Fibroblast of skin of abdomen (primary cell): ENCODE measurements at places on chromosomes 13 and 19.

DNA sequence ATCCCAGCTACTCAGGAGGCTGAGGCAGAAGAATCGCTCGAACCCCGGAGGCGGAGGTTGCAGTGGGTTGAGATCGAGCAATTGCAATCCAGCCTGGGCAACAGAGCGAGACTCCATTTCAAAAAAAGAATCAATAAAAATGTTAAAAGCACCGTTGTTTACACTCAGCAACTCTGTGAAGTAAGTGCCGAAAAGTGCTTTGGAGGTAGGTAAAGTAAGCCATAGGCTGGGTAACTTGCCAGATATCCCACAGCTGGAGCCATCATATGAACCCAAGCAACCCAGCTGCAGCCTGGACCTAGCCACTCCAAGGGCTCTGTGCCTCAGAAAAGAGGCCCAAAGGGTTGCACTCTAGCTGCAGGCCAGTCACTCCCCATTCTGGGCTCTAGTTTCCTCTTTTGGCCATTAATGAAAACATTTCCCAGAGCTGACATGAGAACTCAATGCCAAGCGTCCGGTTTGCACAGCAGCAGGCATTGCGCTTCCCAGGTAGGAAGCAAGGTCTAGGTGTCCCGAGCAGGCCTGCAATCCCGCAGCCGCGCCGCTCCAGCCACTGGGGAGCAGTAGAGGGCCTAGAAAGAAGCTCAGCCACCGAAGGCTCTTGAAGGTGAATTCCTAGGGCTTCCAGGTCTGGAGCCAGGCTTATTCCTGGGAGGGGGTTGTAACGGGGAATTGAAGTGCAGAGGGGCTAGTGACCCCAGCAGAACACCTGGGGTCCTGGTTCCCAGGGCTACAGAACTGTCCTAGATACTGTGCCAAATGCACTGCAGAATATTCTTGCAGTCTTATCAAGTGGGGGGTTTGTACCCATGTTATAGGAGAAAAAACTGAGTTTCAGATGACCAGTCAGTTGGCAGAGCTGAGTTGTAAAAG, 4.1 kb upstream of the CD79A start:
- DNase-seq: peak; percentile 53

- DNase-seq: no peak
Observed at GRCh38 chr13:30121666-30122065, 185.7 kb downstream of the KATNAL1 start.

GRCh38 chr13:97944396-97945029, 9.0 kb upstream of the IPO5 start:
- peak; percentile 34 for DNase-seq

DNA sequence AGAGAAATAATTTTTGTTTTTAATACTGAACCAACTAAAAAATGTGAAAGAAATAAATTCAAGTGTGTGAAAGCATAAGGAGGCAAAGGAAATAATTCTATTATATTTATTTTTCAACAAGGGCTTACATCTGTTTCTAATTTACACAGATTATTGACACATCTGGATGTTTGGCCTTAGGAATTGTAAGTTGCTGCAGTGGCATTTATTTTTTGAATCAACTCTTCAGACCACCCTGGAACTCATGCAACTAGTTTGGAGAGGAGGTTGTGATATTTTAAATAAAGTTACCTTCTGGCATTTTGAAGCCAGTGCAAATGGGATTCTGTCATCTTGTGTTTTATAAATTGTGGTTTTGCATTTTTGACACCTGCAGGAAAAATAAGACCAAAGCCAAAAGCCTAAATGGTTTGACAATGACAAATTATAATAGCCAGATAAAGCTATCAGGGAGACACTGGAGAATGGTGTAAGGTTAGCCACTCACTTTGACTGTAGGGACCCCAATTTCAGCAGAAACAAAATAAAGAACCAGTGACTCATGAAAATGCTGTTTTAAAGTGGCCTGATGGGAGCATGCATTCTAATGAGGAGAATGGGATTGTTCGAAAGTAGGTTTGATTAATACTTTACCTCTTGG, 192.9 kb downstream of the KLF5 start:
- peak; percentile 59 for DNase-seq

DNA sequence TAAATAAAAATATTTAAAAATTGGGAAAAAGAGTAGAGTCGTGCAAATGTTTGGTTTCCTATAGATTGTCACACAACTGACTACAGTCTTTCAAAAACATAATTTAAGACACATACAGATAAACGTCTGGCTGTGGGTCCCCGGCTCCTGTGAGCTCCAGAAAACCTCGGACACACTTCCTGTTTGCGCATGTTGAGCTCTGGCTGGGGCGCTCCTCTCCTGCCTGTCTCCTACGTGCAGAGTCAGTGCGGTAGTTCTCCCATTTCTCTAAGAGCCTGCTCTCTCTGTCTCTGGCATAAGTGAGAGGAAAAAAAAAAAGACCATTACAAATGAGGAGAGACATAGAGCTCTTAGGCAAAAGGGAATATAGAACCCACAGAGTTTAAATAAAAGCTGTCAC, 128.2 kb upstream of the OBI1 start:
- no peak for DNase-seq

DNA sequence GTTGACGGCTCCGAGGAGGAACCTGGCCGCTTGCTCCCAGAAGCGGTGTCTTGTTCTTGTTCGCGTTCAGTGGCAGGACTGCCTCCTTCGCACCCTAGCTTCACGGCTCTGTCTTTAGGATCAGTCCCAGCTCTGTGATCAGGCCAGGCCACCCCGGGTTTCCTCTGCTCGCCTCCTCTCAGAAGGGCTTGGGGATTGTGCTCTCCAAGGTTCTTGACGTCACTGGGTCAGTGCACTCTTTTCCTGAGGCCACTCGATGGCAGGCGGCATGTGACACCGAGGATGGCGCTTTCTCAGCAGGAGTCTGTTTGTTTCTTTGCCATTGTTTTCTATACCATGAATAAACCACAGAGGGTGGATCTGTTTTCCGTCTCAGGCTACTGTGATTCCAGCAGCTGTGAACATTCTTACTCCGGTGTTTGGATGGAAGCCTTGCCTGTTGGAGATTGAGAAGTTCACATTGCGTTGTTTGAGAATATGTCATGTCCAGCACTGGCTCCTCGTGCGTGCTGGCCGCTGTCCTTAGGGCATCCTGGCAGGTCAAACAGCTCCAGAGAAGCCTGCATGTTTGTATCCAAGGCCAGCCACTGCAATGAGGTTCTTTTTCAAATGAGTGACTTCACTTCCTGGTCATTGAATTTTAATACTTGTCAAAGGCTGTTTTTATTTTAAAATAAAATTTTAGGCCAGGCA, 44.5 kb downstream of the SLC7A9 start:
- no peak for DNase-seq

GRCh38 chr19:10768936-10769335, 51.1 kb downstream of the DNM2 start:
- DNase-seq: no peak

DNA sequence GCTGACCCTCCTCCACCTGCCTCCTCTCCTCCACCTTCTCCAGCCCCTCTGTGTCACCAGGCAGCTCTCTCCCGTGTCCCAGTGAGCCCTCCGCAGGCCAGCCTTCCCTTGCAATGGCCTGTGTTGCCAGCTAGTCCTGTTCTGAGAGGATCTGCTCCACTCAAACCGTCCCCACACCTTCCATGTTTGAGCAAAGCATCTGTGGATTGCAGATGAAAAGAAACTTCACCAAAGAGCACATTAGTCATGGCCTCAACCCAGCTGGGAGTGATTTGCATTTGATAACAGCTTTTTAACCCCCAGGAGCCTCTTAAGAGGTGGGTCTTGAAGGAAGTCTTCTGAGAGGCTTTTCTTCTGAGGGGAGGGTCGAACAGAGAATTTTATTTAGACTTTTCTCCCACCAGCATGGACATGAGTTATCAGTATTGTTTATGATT, 72.8 kb downstream of the COL4A2 start:
- peak; percentile 81 for DNase-seq

GRCh38 chr13:65660731-65661130, 1569.4 kb downstream of the PCDH9 start:
- DNase-seq: peak; percentile 35

DNA sequence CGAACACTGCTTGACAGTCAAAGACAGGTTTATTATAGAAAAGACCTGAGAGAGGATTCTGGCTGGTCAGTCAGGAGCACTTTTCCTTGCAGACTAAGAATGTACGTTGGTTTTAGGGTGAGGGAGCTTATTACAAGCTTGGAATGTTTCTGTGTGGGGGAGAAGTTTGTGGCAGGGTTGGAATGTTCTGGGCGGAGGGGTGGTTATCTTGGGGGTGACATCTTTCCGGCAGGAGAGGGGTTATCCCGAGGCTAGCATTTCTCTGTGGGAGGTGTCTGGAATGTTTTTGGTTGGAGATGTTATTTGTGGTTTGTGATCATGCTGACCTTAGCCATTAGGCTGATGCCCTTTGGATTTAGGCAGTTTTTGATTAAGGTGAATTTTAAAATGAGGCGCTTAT, 61.8 kb downstream of the ZNF136 start:
- DNase-seq: no peak

DNA sequence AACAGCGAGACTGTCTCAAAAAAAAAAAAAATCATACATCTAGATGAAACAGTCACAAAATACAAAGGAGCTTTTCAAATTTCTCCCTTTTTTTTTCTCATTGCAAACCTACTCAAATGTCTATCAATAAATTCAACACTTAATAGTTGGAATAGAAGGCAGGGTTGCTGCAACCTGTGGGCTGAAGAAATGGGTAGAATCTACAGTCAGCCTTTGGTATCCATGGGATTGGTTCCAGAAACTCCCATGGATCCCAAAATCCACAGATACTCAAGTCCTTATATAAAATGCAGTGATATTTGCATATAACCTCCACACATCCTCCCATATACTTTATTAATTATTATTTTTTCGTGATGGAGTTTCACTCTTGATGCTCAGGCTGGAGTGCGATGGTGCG, 14.7 kb downstream of the FBXO27 start:
- no peak for DNase-seq

DNA sequence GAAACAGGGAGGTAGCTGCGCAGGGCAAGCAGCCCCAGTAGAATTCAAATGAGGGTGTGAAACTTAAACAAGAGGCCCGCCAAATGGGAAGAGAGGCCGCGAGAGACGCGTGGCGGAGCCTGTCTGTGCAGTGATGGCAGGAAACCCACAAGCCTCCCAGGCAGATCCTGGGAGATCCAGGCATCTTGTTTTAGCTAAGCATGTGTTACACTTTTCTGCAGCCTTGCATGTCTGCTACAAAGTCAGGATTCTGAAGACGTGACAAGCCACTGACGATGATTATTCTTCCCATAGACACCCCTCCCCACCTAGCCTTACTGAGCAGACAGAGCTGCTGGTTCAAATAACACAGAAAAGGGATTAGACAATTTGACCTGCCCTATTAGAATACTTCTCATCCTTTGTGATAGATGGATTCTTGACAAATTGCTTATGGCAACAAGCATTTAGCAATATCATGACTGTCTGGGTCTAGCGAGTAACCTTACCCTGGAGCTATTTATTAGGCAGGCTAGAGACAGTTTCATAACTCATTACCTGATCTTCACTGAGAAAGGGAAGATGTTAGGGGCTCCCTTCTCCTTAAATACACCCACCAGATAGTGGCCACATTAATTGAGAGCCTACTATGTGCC, 185.2 kb upstream of the IRS2 start:
- DNase-seq: peak; percentile 71

- peak; percentile 43 for DNase-seq
Observed at GRCh38 chr19:48635263-48635965, 1.8 kb downstream of the DBP start.

- no peak for DNase-seq
Observed at GRCh38 chr19:6806488-6806887, 34.0 kb downstream of the VAV1 start.

DNA sequence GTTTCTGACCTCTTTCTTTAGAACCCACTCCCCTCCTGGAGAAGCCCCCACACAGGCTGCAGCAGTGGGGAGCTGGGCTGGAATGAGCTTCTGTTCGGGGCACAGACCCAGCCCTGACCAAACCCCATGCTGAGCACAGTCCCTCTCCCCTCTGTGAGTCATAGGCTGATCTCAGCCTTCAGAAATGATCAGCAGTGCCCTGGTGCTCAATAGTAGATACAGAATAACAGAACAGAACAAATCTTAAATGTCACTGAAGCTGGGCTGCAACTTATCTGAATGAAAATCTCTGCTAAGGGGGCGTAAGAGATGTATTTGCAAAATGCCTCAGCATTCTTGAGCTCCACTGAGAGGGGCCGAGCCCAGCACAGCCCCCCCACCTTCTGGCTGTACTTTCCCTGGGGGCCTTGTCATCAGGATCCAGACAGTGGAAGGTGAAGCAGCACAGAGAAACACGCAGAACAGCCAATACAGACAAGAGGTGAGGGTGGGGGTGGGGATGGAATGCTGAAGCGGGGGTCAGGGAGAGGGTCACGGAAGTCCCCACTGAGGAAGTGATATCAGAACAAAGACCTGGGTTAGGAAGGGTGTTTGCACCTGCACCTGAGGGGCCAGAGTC, 9.9 kb downstream of the ZNF665 start:
- peak; percentile 48 for DNase-seq

- no peak for DNase-seq
Observed at GRCh38 chr19:33401683-33402420, 28.3 kb downstream of the CEBPG start.

DNA sequence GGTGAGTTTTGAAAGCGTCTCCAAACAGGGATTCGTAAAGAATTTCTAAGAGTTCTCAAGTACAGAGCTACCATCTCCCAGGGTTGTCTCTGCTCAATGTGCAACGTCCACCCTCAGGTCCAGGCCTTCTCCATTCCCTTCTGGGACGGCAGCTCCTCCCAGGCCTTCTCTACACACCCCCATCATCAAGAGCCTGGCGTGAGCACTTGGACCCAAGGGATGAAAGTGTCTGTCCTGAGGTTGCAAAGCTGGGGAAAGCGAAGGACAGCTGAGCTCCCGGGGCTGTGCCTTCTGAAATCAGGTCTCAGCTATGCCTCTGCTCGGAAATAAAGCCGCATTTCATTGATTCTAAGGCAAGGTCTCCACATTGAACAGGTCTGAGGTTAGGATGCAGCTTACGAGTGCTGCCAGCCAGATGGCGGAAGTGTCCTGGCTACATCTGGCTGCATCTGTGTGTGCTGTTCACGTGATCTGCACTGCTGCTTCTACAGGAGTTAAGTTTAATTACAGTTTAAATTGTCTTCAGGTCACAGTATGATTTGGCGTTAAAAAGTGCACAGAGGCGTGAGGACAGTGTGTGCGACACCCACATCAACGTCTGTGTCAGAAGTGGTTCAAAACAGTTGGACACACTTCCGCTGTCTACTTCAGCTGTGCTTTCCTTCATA, 27.0 kb upstream of the MIER2 start:
- peak; percentile 10 for DNase-seq

- no peak for DNase-seq
Observed at GRCh38 chr19:33673258-33673875, 51.6 kb downstream of the CHST8 start.
